Renal cortex interstitium (tissue), 15 donors: ENCODE measurements at places on chromosomes 1 and 21. TPM values are rescaled to one million over a fixed set of nuclear protein-coding genes. Genes with fewer than 3 reads are reported as not detected.

The LRRC38 gene
- polyA plus RNA-seq: 0.37 TPM

GRCh38 chr1:10943991-10944730 is 68.3 kb upstream of the TARDBP start:
- DNase-seq: no peak

- no peak for DNase-seq
Observed at GRCh38 chr1:217431395-217431794, 199.5 kb downstream of the GPATCH2 start.

DNA sequence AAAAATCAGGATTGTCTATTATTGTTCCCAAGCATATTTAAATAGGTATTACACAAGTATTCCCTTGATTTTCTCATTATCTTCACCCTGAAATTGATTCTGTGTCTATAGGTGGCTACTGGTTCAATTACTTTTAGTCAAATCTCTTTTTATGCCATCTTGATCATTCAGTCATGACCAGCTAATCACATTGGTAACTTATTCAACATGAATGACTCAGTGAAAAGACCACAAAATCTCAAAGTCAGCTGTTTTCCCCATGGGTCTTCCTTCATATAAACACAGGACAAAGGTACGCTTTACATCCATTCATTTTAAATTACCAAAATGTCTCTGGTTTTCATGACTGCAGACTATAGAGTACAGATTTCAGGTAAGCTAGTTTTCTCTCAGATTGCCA is 23.7 kb upstream of the NRIP1 start:
- DNase-seq: no peak

The MMP23B gene
- 15.0 TPM for polyA plus RNA-seq

DNA sequence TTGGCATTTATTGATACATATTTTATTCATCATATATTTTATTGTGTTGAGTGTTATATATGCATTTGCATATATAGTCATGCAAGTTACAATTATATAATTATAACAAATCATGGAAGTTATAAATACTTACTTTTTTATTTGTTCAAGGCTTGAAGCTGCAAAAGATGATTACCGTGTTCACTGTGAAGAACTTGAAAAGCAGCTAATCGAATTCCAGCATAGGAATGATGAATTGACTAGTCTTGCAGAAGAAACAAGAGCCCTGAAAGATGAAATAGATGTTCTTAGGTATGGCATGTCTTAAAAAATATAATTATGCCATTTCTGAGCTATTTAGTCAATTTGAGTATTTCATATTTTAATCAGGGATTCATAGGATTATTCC is 32.1 kb downstream of the HOOK1 start:
- DNase-seq: no peak

The SELENOF gene
- polyA plus RNA-seq: 335 TPM

DNA sequence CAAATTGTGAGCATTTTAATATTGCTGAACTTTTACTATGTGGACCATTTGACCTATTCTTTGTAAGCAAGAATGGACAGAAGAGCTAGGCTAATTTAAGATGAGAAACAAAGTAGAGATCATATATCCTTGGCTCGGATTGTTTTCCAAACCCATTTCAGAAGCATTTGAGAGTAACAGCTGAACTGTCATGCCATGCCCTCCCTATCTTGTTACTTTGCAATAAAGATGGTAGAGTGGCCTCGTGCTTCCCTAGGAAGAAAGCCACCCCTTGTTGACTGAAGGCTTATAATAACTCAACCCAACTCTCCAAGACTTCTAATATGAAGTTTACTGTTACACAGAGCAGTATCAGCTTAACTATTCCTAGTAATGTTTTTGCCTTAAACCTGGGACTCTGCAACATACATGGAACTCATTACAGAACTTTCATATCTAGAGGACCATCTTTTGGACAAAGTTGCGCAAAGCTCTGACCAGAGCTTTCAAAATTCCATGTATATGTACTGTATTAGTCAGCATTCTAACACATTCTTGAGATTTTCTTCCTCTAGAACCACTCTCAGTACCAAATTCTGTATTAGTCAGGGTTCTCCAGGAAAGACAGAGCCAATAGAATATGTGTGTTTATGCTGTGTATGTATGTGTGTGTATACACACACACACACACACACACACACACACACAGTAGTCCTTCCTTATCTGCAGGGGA is 68.7 kb downstream of the ADAMTS1 start:
- no peak for DNase-seq

DNA sequence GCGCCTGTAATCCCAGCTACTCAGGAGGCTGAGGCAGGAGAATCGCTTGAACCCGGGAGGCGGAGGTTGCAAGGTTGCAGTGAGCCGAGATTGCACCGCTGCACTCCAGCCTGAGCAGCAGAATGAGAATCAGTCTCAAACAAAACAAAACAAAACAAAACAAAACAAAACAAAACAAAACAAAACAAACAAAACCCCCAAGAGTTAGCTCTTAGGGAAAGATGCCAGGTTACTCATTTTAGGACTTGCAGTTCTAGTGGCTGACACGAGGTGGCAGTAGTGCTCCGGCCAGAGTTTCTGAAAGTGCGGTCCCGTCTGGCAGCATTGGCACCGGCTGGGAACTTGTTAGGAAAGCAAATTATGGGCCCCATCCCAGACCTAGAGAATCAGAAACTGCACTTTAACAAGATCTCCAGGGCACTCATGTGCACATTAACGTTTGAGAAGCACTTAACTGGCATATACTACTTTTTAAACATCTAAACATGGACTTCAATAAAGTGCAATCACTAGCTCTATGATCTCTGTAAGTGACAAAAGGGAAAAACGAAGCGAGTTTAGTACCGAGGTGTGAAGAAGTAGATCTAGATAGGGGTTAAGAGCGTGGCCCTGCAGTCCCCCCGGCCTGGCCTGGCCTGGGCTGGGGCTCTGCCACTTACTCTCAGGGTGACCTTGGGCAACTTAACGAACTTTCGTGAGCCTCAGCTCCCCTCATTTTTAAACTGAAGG is 41.9 kb upstream of the TNFRSF1B start:
- DNase-seq: peak; percentile 76

The PIAS3 gene
- polyA plus RNA-seq: 56.0 TPM

DNA sequence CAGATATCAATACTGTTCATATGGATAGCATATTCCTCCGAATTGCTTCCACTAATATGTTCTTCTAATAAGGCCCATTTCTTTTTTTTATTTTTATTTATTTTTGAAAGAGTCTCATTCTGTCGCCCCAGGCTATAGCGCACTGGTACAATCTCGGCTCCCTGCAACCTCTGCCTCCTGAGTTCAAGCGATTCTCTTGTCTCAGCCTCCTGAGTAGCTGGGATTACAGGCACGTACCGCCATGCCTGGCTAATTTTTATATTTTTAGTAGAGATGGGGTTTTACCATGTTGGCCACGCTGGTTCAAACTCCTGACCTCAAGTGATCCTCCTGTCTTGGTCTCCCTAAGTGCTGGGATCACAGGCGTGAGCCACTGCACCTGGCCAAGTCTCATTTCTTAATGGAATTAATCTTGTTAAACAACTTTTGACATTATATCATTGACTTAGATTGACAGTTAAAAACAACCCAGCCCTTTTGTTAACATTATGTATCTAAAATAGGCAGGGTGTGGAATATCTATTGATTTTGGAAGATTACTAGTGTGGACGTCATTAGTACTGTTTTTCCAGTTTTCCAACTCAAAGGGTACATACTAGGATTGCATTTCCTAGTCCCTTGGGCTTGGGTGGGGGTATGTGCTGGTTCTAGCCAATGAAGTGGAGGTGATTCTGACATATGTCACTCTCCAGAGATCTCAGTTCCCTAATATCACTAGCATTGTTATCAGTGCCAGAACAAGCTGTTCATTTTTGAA is 281.4 kb downstream of the GRIK1 start:
- DNase-seq: no peak

GRCh38 chr1:174976436-174977108 is 23.2 kb upstream of the CACYBP start:
- no peak for DNase-seq

- no peak for DNase-seq
Observed at GRCh38 chr1:243457363-243457982, 201.6 kb downstream of the SDCCAG8 start.

- no peak for DNase-seq
Observed at GRCh38 chr1:243438815-243439214, 183.0 kb downstream of the SDCCAG8 start.

GRCh38 chr21:32611471-32611997 is 643 bp downstream of the CFAP298 start:
- no peak for DNase-seq

The SPRR3 gene
- polyA plus RNA-seq: not detected

- no peak for DNase-seq
Observed at GRCh38 chr1:244450597-244451538, 841 bp downstream of the ADSS2 start.

GRCh38 chr21:42734323-42734971 is 81.0 kb downstream of the PDE9A start:
- no peak for DNase-seq

DNA sequence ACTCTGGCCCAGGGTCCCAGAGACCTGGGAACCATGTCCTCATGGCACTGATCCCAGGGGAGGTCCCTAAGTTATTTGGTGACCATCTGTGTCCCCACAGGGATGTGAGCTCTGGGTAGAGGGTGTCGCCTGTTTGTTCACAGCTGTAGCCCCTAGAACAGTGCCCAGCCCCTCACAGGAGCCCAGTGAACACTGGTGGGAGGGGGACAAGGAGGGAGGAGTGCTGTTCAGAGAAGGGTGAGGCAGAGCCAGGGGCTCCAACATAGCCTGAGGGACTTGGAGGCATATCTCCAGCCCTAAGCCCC is 450.4 kb downstream of the MATN1 start:
- no peak for DNase-seq

The UQCRHL gene
- polyA plus RNA-seq: 1.5 TPM

DNA sequence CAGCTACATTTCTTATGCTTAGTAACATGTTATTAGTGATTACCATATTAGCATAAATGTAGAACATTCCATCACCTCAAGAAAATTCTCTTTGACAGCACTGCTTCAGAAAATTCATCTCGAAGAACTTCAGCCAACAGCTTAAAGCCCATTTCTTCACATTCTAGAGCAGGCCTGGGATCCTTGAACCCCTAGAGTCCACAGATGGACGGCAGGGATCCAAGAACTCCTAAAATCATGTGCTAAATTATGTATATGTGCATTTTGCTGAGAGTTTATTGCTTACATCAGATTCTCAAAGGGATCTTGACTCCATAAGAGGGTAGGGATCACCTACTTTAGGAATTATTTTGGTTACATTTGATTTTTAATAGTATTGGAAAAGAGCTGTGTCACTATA is 76.2 kb upstream of the TEKT2 start:
- DNase-seq: no peak

DNA sequence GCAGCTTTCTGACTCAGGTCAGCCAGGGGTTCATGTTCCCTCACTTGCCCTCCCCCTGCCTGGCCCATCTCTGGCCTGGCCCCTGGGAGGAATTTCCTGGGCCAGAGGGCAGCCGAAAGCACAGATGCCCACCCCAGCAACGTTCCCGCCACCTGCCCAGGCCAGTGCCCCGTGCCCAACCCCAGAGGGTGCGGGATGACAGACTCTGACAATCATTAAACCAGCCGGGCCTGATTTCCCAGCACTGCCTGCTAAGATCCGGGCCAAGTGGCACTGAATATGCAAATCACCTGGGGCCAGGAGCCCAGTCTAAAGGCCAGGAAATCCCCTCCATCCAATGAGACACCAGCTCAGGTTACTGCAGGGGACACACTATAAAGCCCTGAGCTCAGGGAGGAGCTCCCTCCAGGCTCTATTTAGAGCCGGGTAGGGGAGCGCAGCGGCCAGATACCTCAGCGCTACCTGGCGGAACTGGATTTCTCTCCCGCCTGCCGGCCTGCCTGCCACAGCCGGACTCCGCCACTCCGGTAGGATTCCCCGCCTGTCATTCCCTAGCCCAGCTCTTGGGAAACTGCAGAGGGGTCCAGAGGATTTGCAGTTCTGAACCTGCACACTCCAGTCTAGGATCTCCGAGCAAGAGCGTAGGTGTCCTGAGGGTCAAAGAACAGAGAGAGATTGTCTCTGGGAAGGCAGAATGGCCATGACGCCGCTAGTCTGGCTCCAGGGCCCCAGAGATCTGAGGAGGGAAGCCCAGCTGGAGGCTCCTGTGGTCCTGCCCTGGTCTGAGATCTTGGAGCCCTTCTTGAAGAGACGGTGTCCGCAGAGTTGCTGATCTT is at the start of gene ELF3:
Gene ELF3, plus strand, starts transcription at position 408 of the 836 bp plus-strand sequence. CDS start 550 bp downstream, outside the sequence.
- DNase-seq: peak; percentile 93

DNA sequence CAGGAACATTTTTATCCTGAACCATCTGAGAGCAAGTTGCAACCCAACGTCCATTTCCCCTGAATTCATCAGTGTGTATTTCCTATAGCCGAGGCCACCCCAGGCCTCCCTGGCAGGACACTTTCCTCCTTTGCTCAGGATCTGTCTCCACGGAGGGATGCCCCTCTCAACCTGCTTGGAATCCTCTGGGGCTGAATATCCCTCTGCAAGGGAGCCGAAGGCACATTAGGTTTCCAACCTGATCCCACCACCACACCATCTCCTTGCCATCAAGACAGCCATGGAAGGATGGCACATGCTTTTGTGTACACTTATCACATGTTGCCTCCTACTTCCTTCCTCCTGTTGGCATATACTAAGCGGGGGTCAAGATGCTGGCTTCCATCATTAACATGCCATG is 74.8 kb upstream of the EDN2 start:
- DNase-seq: no peak

DNA sequence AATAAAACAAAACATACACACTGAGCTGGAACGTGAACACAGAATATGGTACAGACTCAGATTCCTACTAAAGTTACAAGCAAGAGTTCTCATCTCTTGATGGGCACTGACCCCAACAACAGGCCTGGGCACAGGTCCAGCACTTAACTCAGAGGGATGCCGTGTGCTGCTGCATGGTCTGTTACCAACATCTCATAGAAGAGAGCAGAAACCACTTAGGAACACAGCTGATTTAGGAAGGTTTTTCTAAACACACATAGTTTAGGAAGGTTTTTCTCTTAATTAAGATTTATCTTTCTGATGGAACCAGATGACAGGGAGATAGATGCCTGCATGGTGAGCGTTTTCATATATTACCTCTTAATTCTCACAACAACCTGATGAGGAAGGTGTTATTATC is 1.5 kb downstream of the GCLM start:
- DNase-seq: no peak

The AMY1A gene
- polyA plus RNA-seq: not detected

DNA sequence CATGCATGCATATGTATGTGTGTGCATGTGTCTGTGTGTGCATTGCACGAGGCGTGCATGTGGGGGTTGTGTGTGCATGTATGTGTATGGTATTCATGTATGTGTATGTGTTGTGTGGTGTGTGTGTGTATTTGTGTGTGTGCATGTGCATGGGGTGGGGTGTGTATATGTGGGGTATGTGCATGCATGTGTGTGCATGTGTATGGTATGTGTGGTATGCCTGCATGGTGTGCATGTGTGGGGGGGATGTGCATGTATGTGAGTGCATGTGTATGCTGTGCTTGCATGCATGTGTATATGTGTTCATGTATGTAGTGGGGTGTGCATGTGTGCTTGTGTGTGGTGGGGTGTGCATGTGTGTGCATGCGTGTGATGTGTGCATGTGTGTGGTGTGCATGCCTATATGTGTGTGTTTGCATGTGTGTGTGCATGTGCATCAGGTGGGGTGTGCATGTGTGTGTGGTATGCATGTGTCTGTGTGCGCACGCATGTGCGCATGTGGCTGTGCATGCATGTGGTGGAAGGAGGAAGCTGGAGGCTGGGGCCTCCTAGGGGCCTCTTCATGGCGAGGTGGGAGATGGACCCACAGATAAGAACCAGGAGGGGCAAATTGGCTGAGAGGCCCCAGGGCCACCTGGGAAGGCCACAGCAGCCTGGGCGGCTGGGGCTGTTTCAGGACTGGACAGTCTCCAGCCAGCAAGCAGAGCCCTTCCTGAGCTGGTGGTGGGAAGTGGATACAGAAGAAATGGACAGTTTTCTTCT is 35.9 kb upstream of the ARF1 start:
- DNase-seq: no peak

The IQGAP3 gene
- 14.2 TPM for polyA plus RNA-seq
